ENCODE measurements at places on chromosomes 2 and 18.

- no peak for DNase-seq
Measured at GRCh38 chr2:85959826-85960225, 71.0 kb upstream of the ST3GAL5 start.

GRCh38 chr18:10202845-10203321 is 251.6 kb upstream of the APCDD1 start:
- DNase-seq: no peak

DNA sequence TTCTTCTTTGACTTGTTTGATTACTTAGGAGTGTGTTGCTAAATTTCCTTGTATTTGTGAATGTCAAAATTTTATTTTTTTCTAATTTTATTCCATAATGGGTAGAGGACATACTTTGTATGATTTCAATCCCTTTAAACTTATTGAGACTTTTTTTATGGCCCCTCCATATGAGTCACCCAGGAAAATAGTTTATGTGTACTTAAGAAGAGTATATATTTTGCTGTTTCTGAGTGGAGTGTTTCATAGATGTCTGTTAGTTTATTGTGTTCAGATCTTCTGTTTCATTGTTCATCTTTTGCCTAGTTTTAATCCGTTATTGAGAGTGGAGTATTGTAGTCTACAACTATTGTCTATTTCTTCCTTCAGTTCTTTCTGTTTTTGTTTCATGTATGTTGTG is 81.9 kb downstream of the EPB41L5 start:
- no peak for DNase-seq

- DNase-seq: peak; percentile 76
Measured at GRCh38 chr2:54558188-54559005, 102.3 kb downstream of the SPTBN1 start.

DNA sequence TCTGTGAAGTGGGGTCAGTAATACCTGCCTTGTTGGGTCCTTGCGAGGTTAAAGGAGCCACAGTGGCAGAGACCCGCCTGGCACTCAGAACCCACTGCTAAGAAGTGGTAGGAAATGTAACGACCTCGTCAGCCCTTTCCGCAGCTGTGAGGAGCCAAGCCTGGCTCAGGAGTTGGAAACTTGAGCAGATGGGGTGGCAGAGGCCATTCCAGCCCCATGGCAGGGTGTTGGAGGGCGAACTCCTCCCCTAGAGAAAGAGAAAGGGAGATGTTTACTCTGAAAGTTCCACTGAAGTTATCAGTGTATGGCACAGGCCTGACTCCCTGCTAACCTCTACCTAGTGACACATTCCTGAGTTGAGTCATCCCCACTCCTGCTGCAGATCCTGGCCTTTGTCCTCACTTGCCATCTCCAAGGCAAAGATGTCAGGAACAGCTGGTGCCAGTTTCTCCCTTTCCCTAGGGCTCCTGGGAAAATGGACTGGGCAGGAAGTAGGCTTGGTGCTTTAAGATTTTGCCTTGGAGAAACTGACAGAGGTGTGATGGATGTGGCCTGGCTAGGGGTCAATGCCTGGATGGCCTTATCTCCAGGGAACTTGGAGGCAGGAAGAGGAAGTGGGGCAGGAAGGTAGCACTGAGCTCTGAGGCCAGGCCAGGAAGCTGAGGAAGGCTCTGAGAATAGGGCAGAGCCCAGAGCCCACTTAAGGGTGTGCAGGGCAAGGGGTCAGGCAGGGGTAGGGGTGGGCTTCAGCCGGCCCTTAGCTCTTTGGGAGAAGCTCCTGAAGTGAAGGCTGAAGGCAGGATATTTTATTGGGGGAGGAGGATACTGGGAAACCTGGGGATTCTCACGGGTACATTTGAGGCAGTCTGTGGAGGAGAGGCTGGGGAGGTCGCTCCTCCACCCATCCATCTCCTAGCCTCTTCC is 888 bp downstream of the VAMP5 start:
- DNase-seq: peak; percentile 36

- DNase-seq: no peak
Measured at GRCh38 chr18:48851599-48851960, 99.2 kb downstream of the SMAD7 start.

DNA sequence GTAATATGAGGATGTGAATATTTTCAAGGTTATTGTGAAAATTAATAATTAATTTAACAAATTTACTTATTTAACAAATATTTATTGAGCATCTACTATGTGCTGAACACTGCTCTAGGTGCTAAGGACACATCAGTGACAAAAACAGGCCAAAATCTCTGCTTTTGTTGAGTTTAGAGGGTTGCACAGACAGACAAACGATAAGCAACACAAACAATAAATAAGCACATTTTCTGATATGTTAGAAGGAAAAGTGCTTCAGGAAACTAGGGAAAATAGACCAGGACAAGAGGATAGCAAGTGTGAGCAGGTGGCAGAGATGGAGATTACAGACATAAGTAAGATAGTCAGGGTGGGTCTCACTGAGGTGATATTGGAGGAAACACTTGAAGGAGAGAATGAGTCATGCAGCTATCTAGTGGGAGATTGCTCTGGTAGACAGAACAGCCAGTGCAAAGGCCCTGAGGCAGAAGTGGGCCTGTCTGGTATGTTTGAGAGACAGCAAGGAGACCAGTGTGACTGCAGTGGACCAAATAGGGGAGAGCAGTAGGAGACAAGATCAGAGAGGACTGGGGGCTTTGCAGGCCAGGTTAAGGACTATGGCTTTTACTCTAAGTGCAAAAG is 38.3 kb downstream of the SFXN5 start:
- DNase-seq: no peak

DNA sequence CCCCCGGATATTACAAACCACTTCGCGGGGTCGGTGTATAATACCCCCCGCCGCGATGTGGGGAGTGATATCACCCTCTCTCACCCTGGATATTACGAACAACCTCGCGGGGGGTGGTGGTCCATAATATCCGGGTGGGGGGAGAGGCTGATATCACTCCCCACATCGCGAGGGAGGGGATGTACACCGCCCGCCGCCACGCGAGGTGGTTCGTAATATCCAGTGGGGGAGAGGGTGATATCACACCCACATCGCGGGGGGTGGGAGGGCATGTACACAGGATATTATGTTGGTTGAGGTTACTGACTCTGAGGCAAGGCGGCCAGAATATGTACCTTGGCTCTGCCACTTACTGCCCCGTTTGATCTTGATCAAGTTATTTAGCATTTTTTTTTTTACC is 14.8 kb upstream of the CWC22 start:
- DNase-seq: no peak

GRCh38 chr2:74740741-74741431 is 86.8 kb downstream of the SEMA4F start:
- peak; percentile 66 for DNase-seq

DNA sequence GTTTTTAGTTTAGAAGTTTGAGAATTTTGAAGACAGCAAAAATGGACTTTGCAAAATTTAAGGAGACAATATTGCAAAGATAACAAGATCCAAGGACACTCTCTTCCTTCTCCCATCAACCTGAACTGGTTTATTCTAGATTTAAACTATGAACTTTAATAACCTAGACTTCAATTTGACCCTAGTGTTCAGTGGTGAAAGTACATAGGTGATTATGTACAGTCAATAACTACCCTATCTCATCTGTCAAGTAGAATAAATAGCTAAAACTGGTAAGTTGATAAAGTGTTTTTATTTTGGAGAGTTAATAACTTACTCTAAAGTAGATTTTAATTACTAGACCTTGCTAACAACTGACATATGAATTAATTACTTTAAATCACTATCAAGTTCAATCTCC is 52.9 kb upstream of the NFE2L2 start:
- DNase-seq: no peak

DNA sequence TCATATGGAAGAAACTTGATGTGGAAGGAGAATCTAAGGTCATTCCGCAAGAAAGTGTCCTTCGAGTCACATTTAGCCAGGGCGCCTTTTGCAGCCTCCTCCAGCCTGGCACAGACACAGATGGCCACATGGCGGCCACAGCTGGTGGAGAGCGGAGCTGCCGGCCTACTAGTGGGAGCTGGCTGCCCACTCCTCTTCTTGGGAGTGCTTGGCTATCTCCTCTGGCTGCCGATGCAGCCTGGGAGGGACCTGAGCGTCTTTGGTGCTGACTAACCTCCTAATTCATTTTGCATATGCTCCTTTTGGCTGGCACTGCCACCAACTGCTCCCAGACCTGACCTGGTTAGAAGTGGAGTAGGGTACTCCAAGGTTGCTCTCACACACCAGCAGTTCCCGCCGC is 199.3 kb upstream of the MYT1L start:
- no peak for DNase-seq

DNA sequence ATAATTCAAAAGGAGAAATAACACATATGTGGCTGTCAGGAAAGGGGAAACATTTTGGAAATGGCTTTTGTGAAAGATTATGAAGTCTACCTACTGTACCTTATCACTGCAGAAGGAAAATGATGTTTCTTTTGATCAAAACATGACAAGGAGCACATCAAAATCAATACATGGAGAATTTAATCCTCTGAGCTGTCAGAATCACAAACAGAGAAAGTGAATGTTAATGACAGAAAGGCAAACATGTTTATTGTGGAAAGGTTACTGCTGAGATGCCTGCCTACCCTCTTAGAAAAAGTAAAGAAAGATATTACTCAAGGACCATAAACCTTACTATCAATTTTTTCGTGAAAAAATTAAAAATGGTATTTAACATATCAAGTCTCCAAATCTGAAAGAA is 794.5 kb upstream of the GYPC start:
- no peak for DNase-seq

DNA sequence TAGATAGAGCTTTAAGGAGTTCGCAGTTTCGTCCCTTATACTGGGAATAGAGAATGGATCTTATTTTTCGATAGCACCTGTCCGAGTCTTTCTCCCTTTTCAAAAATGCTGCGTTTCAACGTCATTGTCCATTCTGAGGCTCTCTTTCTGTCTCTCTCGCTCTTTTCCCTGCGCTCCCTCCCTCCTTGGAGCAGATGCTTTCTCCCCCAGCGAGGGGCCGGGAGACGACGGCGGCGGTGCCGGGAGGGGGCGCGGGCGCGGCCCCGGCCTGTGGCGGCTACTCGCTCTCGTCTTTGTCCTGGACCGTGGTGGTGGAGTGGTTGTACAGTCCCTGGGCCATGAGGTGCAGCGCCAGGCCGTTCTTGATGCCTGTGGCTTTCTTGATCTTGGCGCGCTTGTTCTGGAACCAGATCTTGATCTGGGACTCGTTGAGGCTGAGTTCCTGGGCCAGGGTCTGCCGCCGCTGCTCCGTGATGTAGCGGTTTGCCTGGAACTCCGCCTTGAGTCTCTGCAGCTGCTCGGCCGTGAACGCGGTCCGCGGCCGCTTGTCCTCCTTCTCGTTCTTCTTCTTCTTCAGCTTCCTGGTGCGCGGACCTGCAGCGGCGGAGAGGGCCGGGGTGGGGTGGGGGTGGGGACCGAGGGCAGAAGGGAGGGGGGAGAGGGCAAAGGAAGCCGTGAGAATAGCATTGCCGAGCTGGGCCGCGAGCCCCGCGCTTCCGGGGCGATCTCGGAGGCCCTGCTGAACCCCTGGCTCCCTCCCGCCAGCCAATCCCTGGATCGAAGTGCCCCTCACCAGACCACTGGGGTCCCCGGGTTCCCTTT is 4.6 kb downstream of the EN1 start:
- no peak for DNase-seq

GRCh38 chr2:239769554-239770245 is 255.4 kb downstream of the NDUFA10 start:
- DNase-seq: no peak

- no peak for DNase-seq
Measured at GRCh38 chr2:219576505-219577388, 4.6 kb downstream of the INHA start.

GRCh38 chr2:240687045-240687740 is 4.5 kb upstream of the AQP12A start:
- no peak for DNase-seq

GRCh38 chr2:144351687-144352086 is 168.2 kb downstream of the ZEB2 start:
- DNase-seq: no peak

DNA sequence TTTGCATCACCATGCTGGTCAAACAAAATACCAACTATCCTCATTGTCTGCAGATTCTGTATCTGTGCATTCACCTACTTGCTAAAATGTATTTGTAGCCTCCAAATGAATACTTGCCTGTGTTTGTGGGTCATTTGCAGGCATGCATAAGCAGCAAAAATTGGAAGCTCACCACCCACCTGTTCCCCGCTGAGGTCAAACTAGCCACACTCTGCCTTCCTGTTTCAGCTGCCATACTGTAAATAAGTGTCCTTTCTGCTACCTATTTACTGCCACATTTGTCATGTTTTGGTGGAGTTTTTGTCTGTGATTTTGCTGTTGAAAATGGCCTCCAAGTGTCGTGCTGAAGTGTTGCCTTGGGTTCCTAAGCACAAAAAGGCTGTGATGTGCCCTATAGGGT is 50.0 kb upstream of the ACMSD start:
- DNase-seq: no peak

GRCh38 chr18:10526561-10526949 is 728 bp downstream of the NAPG start:
- DNase-seq: no peak

- no peak for DNase-seq
Measured at GRCh38 chr2:102522162-102522561, 49.1 kb downstream of the SLC9A4 start.

DNA sequence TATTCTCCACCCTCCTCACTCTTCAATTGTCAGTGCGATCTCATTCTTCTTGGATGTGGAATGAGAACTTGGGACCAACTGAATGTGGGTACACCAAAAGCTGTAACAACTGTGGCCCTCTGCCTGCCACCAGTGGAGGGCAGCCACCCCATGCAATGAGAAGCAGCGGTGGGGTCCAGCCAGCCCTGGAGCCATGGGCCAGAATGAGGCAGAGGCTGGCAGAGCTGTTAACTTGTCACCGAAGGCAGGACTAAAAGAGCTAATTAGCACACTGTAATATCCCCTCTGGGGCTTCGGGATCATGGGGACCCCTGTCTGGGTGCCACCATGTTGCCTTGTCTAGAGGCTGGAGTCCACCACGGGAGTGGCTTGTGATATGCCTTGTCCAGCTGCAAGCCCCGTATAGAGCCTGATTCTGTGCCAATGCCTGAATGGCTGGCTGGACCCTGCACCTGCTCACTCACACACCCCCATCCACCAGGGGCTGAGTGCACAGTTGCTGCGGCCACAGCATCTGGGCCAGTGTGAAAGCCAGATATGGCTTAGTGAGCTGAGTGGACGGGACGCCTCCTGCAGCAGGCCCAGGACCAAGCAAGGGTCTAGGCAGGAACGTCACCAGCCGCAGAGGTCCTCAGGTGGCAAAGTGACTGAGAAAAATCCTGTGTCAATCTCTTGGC is 680.5 kb downstream of the DSC3 start:
- no peak for DNase-seq

GRCh38 chr18:61209801-61210200 is 123.4 kb upstream of the CDH20 start:
- no peak for DNase-seq

- peak; percentile 40 for DNase-seq
Measured at GRCh38 chr2:98479959-98480524, 35.4 kb downstream of the INPP4A start.

GRCh38 chr2:40450066-40450795 is 1.7 kb downstream of the SLC8A1 start:
- DNase-seq: peak; percentile 32

All from choroid plexus epithelial cell (primary cell).